ENCODE measurements at places on chromosomes 13 and 19. TPM values are rescaled to one million over a fixed set of nuclear protein-coding genes. Genes with fewer than 3 reads are reported as not detected.

The CGB2 gene
- polyA plus RNA-seq: not detected

The APOC4 gene
- not detected for polyA plus RNA-seq

The PGLYRP1 gene
- 0.35 TPM for polyA plus RNA-seq

The C19orf44 gene
- polyA plus RNA-seq: 6.2 TPM

The CTU1 gene
- 3.0 TPM for polyA plus RNA-seq

The CLEC4G gene
- polyA plus RNA-seq: not detected

DNA sequence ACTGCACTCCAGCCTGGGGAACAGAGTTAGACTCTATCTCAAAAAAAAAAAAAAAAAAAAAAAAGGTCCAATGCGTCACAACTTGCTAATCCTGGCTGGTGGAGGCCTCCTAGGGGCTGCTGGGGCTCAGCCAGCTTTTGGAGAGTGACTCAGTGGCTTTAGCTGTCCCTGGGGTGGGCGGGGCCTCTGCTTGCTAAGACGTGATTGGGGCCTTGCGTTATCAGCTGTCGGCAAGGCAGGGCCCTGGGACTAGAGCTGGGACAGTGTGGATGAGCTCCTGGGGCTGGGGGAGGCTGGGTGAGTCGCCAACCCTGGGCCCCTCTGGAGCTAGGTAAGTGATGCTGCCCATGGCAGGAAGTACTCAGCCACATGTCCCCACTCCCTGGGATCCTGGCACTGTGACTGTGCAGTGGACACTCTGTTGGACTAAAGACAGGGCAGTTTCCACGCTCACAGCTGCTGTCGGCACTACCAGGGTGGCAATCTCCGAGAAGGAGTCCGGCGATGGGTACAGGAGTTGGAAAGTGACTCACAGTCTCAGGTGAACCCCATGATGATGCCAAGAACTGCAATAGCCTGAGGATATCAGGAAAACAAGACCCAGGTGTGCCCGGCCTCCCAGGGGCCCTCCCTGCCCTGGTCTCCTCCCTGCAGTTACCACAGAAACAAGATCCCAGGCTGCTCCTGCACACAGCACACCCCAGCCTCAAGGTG lies 32.2 kb downstream of the F2RL3 start:
- no peak for DNase-seq

- DNase-seq: no peak
Measured at GRCh38 chr13:83895994-83896580, 13.8 kb upstream of the SLITRK1 start.

DNA sequence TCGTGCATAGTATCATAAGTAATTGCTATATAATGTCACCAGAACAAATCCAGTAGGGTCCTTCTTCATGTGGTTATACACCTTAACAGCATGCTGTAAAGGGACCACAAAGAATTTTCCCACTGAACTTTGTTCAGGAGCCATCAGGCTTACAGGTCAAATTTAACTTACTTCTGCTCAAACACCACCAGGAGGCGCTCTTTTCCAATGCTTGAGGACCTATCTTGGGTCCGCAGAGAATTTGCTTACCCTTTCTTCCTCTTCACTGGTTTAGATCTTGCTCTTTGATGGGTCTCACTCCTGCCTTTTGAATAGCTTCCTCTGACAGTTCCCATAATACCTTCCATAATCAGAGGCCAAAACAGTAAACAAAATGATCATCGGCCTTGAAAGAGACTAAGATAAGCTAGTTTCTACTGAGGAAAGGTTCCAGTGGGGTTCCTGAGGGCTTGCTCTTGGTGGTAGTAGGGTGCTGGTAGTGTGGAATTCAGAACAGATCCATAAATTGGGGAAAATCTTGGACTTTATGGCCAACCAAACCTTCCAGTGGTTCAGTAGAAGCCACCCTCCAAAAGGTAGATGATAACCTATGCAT lies 37.4 kb downstream of the SCGB2B2 start:
- DNase-seq: peak; percentile 35

DNA sequence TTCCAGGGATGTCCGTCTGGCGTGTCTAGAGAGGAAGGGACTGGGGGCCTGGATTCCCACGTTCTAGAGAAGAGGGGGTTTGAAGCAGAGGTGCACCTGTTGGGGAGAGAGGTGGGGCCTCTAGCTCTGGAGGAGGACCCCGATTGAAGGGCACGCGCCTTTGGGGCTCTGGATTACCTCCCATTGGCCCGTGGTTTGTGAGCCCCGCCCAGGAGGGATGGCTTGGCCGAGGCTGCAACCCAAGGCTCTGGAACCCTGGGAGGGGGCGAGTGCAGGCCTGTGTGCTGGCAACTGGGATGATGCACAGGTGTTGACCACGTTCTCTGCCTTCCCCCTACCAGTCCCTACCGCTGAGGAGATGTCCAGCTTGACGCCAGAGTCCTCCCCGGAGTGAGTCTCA lies 20.2 kb downstream of the TMEM150B start:
- DNase-seq: no peak

- peak; percentile 79 for DNase-seq
Measured at GRCh38 chr13:46553886-46554858, 1.2 kb downstream of the LRCH1 start.

GRCh38 chr19:50383001-50383851 lies 921 bp upstream of the POLD1 start:
- DNase-seq: no peak

GRCh38 chr13:30256713-30257467 lies 50.5 kb downstream of the KATNAL1 start:
- no peak for DNase-seq

DNA sequence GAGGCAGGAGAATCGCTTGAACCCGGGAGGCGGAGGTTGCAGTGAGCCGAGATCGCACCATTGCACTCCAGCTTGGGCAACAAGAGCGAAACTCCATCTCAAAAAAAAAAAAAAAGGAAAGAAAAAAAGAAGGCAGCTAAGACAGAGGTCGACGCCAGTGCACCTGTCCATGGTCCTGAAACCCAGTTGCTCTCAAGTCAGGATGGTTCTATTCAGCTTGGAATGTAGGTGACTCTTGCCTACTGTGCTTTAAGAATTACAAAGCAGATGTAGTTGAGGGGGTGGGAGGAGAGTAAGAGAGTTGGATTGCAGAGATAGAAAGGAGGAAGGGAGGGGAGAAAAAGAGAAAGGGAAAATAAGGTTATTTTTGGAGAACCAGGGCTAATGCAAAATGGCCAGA lies 18.7 kb downstream of the CACNG7 start:
- DNase-seq: peak; percentile 65

DNA sequence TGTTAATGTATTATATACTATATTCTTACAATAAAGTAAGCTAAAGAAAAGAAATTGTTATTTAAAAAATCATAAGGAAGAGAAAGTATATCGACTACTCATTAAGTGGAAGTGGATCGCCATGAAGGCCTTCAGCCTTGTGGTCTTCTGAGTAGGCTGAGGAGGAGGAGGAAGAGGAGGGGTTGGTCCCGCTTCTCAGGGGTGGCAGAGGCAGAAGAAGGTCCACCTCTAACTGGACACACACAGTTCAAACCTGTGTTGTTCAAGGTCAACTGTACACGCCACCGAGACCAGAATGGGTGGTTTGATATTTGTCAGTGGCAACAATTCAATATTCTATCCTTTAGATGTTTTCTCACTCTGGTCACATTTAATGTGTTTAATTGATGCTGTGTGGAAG lies 67.2 kb downstream of the ALOX5AP start:
- DNase-seq: no peak

GRCh38 chr13:105936816-105937215 lies 598.6 kb downstream of the EFNB2 start:
- no peak for DNase-seq
